ENCODE measurements at places on chromosomes 5 and 9. TPM values are rescaled to one million over a fixed set of nuclear protein-coding genes. Genes with fewer than 3 reads are reported as not detected.

The CCDC183 gene
- total RNA-seq, result 1.4 TPM

DNA sequence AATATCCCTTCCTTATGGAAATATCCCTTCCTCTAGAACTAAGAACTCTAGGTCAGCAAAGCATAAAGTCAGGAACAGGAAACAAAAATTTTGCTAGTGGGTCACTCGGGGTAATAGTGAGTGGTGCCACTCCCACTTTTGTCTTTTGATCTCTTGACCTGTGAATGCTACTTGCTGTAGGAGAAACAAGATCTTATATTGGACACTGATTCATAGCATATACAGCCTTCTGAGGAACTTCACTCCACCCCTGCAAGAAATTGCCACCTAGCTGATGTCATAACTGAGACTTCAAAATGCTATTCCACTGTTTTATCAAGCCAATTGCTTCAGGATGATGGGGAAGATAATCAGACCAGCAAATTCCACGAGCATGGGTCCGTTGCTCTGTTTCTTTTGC is 53.3 kb upstream of the PRSS3 start:
- no peak overlapping the region for H3K4me3 ChIP-seq
- H3K27ac ChIP-seq, result no peak overlapping the region
- DNase-seq, result no peak
- H3K4me1 ChIP-seq, result peaks cover 5% of the 10 kb centered on the region
- peaks cover 6% of the 10 kb centered on the region for H3K36me3 ChIP-seq

- peak; percentile 96 for DNase-seq
- H3K27ac ChIP-seq, result peak overlapping the region; percentile 99
- H3K36me3 ChIP-seq, result peaks cover 21% of the 10 kb centered on the region
- H3K4me3 ChIP-seq, result peak overlapping the region; percentile 50
- no peaks in the 10 kb centered on the region for H3K27me3 ChIP-seq
Measured at GRCh38 chr5:157511651-157512644, 51.9 kb downstream of the NIPAL4 start.

GRCh38 chr5:31412324-31412723 is 119.6 kb downstream of the DROSHA start:
- no peak for DNase-seq
- H3K27ac ChIP-seq, result peak overlapping the region; percentile 57
- no peaks in the 10 kb centered on the region for H3K27me3 ChIP-seq
- H3K4me3 ChIP-seq, result no peak overlapping the region
- H3K4me1 ChIP-seq, result peaks cover 36% of the 10 kb centered on the region

DNA sequence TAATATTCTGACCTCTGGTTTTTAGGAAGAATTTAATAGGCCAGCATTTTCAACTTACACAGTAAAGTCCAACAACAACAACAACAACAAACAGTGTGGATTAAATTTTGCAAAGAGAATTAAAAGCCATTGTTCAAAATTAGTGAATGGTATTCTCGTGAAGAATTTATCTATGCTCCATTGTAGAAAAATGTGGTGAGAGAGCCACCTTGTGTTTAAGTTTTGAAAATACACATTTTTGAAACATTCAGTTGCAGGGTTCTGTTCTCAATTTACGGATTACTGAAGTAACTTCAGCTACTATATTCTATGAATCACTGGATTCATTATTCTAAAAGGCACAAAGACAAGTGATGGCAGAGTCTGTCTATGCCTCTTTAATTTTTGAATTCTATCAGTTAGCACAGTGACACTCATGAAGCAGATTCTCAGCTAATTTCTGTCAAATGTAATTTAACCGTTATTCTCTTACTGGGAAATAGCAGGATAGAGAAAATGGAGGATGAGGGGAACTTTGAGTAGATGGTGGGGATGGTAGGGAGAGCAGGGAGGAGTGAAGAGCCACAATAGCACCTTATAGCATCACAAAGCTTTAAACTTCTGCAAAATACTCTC is 11.0 kb downstream of the CCDC152 start:
- no peak for DNase-seq
- H3K27me3 ChIP-seq, result peaks cover 32% of the 10 kb centered on the region
- no peaks in the 10 kb centered on the region for H3K36me3 ChIP-seq
- no peaks in the 10 kb centered on the region for H3K4me1 ChIP-seq
- no peak overlapping the region for H3K27ac ChIP-seq
- H3K4me3 ChIP-seq, result no peak overlapping the region

- no peak for DNase-seq
- H3K4me1 ChIP-seq, result no peaks in the 10 kb centered on the region
Measured at GRCh38 chr5:96374653-96375052, 58.4 kb downstream of the PCSK1 start.

GRCh38 chr5:156762771-156763170 is 87.3 kb upstream of the PPP1R2B start:
- no peak for DNase-seq
- no peaks in the 10 kb centered on the region for H3K27me3 ChIP-seq
- no peak overlapping the region for H3K4me3 ChIP-seq
- H3K36me3 ChIP-seq, result no peaks in the 10 kb centered on the region
- H3K4me1 ChIP-seq, result no peaks in the 10 kb centered on the region

DNA sequence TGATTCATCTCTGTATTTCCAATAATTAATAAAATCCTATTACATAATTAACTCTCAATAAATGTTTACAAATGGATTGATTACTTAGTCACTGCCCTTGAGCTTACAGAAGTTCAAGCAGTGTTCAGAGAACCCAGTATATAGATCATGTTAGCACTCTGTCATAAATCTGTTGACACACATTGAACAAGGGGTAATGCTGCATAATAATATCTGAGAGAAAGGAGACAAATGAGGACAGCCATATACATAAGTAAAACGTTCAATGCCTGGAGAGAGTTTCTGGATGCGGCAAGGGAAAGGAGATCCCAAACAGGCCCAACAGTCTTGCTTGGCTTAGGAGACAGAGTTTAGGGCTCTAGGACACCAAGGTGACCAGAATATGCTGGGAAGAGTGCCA is 270.2 kb downstream of the FBXL17 start:
- no peaks in the 10 kb centered on the region for H3K27me3 ChIP-seq
- DNase-seq, result no peak
- H3K36me3 ChIP-seq, result peaks cover 5% of the 10 kb centered on the region
- H3K4me3 ChIP-seq, result no peak overlapping the region
- H3K4me1 ChIP-seq, result no peaks in the 10 kb centered on the region

DNA sequence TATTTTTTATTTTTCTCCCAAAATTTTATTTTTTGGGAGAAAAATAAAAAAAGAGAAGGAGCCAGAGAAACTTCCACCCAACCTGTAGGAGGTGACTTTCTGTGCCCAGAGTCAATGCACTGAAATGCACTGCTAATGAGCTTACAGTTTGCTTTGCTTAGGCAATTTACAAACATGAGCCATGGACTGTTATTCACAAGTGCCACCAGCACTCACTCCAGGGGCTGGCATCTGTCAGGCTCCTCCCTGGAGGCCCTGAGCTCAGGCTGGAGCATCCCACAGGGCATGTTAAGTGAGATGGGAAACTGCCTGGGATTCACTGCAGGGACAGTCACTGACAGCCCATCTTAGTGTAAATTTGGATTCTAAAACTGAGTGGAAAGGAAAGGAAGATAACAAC is 74.9 kb downstream of the FANCC start:
- H3K4me3 ChIP-seq, result no peak overlapping the region
- DNase-seq, result no peak
- no peak overlapping the region for H3K27ac ChIP-seq
- H3K27me3 ChIP-seq, result no peaks in the 10 kb centered on the region
- peaks cover 14% of the 10 kb centered on the region for H3K36me3 ChIP-seq

- H3K4me3 ChIP-seq, result no peak overlapping the region
- H3K27ac ChIP-seq, result no peak overlapping the region
- no peak for DNase-seq
- H3K27me3 ChIP-seq, result no peaks in the 10 kb centered on the region
- no peaks in the 10 kb centered on the region for H3K36me3 ChIP-seq
- H3K4me1 ChIP-seq, result peaks cover 5% of the 10 kb centered on the region
Measured at GRCh38 chr9:84304166-84304565, 36.4 kb downstream of the SLC28A3 start.

- H3K36me3 ChIP-seq, result peaks cover 3% of the 10 kb centered on the region
- no peaks in the 10 kb centered on the region for H3K27me3 ChIP-seq
- H3K27ac ChIP-seq, result no peak overlapping the region
- no peak overlapping the region for H3K4me3 ChIP-seq
- DNase-seq, result no peak
- H3K4me1 ChIP-seq, result peaks cover 13% of the 10 kb centered on the region
Measured at GRCh38 chr9:71001780-71002386, 119.5 kb downstream of the TRPM3 start.

The LAMC3 gene
- total RNA-seq, result 7.3 TPM

GRCh38 chr5:167063116-167063515 is 1228.3 kb upstream of the WWC1 start:
- no peak for DNase-seq
- H3K27me3 ChIP-seq, result peaks cover 35% of the 10 kb centered on the region
- no peak overlapping the region for H3K27ac ChIP-seq
- no peaks in the 10 kb centered on the region for H3K4me1 ChIP-seq
- H3K4me3 ChIP-seq, result no peak overlapping the region

DNA sequence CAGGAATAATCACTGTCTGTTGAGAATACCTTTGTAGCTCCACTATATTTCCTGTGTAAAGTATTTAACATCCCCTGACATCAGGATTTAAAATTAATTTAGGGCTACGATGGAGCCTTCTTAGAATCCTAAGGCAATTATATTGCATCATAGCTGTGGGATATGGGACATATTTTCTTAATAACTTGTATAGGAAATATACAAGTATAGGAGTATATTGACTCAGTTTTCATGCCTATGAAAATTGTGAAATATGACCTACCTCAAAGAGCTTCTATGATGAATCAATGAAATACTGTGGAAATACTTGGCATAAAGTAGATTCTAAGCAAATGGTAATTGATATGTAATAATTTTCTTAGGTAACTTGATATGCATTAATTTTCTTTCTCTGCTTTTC is 221.0 kb upstream of the KLF4 start:
- DNase-seq, result no peak
- H3K27me3 ChIP-seq, result no peaks in the 10 kb centered on the region
- no peaks in the 10 kb centered on the region for H3K36me3 ChIP-seq
- no peak overlapping the region for H3K27ac ChIP-seq

The MAST4 gene
- 11.1 TPM for total RNA-seq

DNA sequence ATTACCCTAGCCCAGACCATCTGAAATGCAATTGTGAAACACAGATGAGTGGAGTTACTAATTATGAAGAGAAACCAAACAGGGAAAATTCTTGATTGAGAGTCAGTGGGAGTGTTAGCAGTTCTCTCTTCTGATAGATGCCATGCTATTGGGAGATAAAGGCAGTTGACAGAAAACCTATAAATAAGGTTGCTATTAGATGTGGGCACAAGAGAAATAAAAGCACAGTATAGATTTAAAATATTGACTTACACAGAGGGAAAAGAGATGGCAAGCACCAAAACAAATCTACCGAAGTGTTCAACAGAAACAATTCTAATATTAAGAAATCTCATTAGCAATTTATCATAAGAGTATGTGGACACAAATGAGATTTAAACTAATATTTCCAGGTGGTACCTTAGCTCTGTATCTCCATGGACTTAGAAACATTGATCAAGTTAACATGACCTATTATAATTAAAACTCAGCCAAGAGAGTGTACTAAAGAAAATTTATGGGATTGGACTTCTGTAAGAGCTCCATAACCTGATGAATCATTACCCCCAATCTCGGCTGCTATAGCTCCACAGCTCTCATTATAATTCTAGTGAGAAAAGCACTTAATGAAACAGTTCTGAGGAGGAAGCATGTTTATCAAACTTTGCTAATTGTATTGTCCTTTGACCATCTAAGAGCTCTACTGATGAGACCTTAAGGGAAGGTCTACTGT is 665.0 kb upstream of the RIOK2 start:
- no peak for DNase-seq
- no peak overlapping the region for H3K4me3 ChIP-seq
- H3K27me3 ChIP-seq, result no peaks in the 10 kb centered on the region
- peaks cover 11% of the 10 kb centered on the region for H3K4me1 ChIP-seq

- H3K27me3 ChIP-seq, result no peaks in the 10 kb centered on the region
- no peak overlapping the region for H3K27ac ChIP-seq
- H3K4me3 ChIP-seq, result no peak overlapping the region
- DNase-seq, result no peak
- peaks cover 24% of the 10 kb centered on the region for H3K4me1 ChIP-seq
Measured at GRCh38 chr5:34580983-34581382, 75.1 kb upstream of the RAI14 start.

DNA sequence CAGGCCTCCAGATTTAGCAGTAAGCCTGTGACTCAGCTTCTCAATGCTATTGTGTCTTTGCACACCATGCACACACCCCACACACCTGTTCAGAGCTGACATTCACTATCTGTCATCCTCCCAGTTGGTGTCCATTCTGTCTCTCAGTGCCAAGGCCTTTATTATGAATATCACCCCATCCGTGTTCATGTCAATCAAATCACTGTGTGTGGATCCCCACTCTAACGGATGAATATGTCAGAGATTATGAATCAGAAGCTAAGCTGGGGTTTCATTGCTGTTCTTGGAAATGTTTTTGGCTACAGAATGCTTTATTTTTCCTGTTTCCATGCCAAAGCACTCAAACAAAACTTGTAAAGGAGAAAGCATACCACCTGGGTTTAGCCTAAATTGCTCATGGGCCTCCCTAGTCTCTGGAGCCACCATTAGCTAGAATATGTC is 9.4 kb upstream of the MAMDC2 start:
- peaks cover 4% of the 10 kb centered on the region for H3K36me3 ChIP-seq
- peaks cover 19% of the 10 kb centered on the region for H3K4me1 ChIP-seq
- H3K4me3 ChIP-seq, result no peak overlapping the region
- no peak for DNase-seq

GRCh38 chr5:78671609-78672008 is 23.0 kb upstream of the LHFPL2 start:
- DNase-seq, result no peak
- H3K36me3 ChIP-seq, result peaks cover 2% of the 10 kb centered on the region
- peaks cover 20% of the 10 kb centered on the region for H3K4me1 ChIP-seq
- H3K4me3 ChIP-seq, result no peak overlapping the region
- H3K27ac ChIP-seq, result no peak overlapping the region
- no peaks in the 10 kb centered on the region for H3K27me3 ChIP-seq

DNA sequence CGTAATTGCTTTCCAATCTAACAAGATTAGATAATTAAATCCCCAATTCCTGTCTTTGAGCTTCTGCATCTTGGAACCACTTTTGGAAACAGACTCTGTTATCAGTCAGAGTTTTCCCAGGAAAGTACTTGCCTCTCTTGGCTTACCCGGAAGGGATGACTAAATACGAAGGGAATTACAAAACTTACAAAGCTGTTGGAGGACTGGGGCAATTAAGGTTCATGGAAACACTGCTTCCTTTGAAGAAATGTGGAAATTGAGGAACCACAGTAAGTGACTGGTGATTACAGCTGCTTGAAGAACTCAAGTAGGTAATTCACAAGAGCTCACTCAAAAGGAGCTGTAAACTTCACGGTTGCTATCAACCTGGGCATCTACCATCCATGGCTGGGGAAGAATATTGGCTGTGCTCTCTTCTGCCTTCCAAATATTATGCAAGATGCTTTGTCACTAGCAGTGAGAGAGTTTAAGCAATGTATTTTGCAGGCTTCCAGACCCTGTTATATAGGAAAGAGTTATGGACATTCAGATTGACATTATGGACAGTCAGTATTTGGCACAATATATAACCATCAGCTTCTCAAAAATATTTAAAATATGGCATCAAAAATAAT is 104.6 kb upstream of the MAN2A1 start:
- no peaks in the 10 kb centered on the region for H3K4me1 ChIP-seq
- H3K27me3 ChIP-seq, result peaks cover 2% of the 10 kb centered on the region
- H3K36me3 ChIP-seq, result no peaks in the 10 kb centered on the region
- no peak for DNase-seq
- H3K4me3 ChIP-seq, result no peak overlapping the region
- H3K27ac ChIP-seq, result no peak overlapping the region

The IGFBPL1 gene
- total RNA-seq, result 2.8 TPM

All from chondrocyte (in vitro differentiated cells).